Suppressor macrophage treated with lipopolysaccharide for 1 hour (primary cell): ENCODE measurements at places on chromosomes 6 and 20.

- no peak for DNase-seq
Observed at GRCh38 chr6:3663811-3664210, 87.7 kb downstream of the PXDC1 start.

GRCh38 chr20:56166781-56167465 is 81.6 kb upstream of the MC3R start:
- DNase-seq = no peak

DNA sequence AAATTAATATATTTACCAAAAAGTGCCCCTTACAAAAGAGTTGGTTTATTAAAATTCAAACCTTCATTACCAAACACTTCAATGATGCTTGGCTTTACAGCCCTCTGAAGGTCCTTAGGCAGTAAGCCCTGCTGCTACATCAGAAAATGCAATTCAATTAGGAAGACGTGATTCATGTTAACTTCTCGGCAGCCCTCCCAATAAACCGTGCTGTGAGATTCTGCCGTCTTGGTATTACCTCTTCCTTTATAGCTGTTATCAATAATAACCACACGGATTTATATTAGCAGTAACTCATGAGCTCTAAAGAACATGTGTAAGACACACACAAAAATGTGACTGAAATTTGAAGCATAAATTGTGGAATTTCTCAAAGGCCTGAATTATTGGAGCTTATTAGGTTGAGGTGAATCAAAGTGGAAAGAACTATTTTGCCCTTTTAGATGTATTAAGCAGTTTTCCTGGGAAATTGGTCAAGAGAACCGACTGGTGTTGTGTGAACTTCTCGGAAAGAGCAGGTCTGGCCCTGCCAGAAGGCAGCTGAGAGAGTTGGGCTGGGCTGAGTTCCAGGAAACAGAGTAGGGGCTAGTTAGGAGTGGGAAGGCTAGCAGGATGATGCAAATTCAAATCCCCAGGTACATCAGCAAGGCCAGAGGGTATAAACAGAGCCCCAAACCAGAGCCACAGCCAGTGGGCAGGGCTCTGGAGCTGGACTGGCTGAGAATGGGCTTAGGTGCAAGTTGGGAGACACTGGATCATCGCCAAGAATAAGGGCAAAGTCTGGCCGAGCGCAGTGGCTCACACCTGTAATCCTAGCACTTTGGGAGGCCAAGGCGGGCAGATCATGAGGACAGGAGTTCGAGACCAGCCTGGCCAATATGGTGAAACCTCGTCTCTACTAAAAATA is 33.1 kb downstream of the FGD2 start:
- no peak for DNase-seq

GRCh38 chr6:147063469-147064031 is 140.7 kb upstream of the STXBP5 start:
- DNase-seq = peak; percentile 17

DNA sequence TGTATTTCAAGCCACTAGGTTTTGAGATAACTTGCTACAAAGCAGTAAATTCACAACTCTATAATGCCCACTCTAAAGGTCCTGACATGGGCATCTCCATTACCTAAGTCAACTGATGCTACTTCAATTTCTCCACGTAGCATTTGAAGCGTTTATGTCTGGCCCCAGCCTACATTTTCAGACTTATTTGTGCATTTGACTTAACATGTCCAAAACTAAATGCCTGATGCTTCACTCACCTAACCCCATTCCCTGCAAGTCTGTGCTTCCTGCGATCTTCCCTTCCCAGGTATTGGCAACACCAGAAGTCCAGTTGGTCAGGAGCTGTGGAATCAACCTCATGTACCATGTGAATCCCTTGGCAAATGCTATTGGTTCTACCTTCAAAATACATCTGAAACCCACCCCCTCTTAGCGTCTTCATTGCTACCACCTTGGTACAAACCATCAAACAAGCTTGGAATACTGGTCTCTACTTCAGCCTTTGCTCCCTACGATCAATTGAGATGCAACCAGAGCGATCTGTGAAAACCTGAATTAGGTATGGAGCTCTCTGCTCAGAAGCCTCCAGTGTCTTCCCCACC is 12.8 kb upstream of the ZNFX1 start:
- DNase-seq = no peak

- peak; percentile 42 for DNase-seq
Observed at GRCh38 chr20:32524829-32525501, 60.2 kb downstream of the NOL4L start.

DNA sequence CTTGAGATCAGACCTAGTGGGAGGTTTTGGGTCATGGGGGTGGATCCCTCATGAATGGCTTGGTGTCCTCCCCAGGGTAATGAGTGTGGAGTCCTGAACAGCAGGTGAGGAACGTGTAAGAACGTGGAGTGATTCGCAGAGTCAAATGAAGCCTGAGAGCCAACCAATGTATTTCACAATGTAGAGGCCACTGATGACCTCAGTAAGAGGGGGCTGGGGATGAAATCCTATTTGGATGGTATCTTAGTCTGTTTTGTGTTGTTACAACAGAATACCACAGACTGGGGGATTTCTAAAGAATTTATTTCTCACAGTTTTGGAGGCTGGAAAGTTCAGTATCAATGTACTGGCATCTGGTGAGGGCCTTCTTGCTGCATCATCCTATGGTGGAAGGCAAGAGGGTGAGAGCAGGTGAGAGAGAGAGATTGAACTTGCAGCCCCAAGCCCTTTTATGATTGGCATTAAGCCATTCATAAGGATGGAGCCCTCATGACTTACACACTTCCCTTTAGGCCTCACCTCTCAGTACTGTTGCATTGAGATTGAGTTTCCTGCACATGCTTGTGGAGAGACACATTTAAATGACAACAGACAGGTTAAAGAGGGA is 47.3 kb upstream of the HIVEP1 start:
- DNase-seq = peak; percentile 39

DNA sequence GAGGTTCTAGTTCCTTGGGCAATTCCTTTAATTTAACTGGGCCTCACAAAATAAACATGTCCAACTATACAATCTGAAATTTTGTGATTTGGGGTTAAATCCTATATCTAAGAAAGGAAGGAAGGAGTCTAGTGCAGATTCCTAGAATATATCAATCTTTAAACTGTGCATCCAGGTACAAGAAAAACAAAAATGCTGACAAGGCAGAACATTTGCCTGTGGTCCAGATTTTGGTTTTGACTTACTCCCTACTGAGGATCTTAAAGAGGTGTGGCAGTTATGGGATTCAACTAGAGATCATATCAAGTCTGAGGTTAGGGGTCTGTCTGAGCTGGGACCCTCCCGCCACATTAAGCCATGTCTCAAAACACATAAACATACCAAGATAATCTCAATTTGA is 17.7 kb upstream of the COX7A2 start:
- no peak for DNase-seq

- DNase-seq = no peak
Observed at GRCh38 chr6:54135665-54136369, 24.6 kb downstream of the MLIP start.

DNA sequence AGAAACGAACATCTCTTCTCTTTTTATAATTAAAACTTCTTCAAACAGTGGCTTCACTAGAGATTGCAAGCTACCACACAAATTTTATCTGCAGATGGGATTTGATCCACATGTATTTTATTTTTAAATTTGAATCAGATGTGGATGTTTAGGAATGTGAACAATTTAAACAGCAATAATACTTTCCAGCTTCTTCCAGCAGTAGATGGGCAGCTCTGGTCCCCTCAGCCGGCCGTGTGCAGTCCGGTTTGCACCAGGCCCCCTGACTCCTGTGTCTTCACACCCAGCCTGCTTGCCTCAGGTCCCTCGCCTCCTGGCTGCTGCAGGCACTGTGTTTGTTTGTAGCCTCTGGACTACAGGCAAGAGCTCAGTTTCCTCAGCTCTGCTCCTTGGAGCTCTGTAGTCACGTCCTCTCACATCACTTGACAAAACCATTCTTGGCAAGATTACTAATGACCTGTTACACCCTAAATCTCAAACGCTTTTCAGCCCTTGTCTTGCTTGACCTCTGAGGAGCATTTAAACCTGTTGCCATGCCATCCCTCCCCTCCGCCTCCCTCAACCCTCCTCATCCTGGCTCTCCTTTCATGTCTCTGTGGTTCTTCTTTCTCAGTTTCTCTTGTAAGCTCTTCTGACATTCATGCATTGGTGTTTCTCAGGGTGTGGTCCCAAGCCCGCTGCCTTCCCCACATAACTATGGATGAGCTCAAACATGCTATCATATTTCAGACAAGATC is 13.2 kb upstream of the ZBTB24 start:
- no peak for DNase-seq

GRCh38 chr6:152368751-152369624 is 268.2 kb downstream of the SYNE1 start:
- DNase-seq = no peak

DNA sequence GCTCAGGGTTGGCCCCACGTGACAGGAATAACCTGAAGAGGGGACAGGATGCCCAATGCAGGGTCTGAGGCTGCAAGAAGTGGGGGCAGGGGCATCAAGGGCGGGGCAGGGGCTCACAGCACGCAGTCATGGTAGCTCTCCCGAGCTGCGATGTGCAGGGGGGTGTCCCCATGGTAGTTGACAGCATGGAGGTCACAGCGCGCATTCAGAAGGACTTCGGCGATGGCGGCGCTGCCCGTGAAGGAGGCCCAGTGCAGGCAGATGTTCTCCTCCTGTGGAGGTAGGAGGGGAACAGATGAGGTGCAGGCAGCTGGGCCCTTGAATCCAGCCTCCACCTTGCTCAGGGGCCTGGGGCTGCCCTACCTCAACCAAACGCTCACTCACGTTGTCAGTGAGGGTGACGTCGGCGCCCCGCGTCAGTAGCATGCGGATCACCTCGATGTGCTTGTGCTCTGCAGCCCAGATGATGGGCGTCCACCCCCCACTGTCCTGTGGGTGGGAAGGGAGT is 5.8 kb upstream of the SLC44A4 start:
- no peak for DNase-seq

DNA sequence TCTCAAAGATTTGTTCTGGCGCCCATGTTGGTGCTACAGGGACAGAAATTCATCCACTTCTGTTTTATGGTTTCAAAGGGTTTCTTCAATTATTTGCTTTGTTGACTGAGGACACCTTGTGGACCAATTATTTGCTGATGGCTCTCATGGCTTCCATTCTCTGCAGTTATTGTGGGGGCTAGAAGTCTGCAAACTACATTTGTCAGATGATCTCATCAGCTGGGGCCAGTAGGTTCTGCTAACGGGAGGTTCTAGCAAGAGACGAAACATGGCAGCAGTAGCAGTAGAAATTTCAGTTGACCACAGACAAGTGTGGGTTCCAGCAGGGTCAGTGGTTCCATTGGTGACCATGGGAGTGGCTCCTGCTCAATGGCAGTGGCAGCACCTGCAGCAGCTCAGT is 72.8 kb upstream of the BLCAP start:
- DNase-seq = no peak

DNA sequence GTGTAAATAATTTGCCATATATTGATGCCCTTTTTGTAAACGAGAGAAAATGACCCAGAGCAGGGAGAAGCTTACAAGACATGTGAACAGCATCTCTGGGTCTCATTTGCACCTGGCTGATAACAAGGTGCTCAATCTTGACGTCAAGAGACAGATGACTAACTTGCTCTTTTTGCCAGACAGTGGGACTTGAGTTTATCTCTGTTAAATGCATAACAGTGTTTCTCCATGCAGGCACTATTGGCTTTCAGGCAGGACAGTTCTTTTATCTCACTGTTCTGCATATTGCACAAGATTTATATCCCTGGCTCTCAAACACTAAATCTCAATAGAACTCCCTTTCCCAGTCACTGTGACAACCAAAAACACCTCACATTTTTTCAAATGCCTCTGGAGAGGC is 56.4 kb downstream of the RFX6 start:
- DNase-seq = no peak

DNA sequence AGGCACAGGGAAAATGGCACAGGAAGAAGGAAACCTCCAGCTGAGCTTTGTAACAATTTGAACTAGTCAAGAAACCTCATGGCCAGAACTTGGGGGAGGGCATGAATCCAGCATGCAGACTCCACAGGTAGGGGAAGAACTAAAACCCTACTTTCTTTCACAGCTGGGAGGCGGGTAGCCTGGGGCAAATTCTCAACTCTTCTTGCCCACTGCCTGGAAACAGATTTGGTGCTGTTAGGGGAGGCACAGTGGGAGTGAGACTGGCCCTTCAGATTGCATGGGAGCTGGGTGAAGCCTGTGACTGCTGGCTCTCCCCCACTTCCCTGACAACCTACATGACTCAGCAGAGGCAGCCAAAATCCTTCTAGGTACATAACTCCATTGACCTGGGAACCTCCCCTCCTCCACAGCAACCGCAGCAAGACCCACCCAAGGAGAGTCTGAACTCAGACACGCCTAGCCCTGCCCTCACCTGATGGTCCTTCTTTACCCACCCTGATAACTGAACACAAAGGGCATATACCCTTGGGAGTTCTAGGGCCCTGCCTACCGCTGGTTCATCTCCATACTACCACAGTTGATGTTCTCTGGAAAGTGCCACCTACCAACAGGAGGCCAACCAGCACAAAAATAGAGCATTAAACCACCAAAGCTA is 37.2 kb upstream of the TRIM27 start:
- no peak for DNase-seq

GRCh38 chr6:45822246-45822812 is 193.3 kb downstream of the CLIC5 start:
- peak; percentile 38 for DNase-seq

GRCh38 chr6:169723991-169724493 is 258 bp downstream of the PHF10 start:
- DNase-seq = peak; percentile 61
